ENCODE measurements at places on chromosomes 7 and 10. TPM values are rescaled to one million over a fixed set of nuclear protein-coding genes. Genes with fewer than 3 reads are reported as not detected.
A peak's percentile ranks its signal among the peaks of the same experiment; 100 is the strongest.

DNA sequence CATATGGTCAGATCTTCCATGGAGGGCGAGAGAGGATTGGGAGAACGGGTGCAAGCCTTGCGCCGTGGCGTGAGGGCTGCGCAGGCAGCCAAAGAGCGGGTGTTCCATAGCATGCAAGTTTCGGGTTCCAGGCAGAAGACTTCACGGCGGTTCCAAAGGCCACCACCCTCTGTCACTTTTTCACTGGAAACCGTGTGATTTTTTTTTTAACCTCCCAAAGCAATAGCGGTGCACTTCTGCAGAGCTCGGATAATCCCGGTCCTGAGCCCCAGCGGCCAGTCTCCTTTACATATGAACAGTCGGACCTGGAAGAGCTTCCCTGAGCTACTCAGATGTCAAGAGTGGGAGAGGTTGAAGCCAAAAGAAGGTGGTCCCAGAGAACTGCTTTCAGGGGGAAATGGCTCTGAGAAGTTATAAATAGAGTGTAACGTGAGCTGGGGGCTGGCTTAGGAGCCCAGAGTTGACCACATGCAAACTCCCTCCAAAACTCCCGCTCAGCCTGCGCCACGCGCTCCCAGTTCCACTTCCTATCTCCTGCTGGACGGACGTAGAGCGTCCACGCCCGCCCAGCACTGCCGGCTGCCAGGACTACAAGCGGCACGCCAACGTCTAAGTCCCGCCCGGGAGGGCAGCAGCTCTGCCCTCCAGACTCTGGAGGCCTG lies at the start of gene MEOX2:
MEOX2 (minus strand) TSS at position 389 of the 662 bp plus-strand sequence; CDS start at position 108, 281 bp downstream.
- no peak for DNase-seq

TPK1 gene
- total RNA-seq, result 21.2 TPM

DNA sequence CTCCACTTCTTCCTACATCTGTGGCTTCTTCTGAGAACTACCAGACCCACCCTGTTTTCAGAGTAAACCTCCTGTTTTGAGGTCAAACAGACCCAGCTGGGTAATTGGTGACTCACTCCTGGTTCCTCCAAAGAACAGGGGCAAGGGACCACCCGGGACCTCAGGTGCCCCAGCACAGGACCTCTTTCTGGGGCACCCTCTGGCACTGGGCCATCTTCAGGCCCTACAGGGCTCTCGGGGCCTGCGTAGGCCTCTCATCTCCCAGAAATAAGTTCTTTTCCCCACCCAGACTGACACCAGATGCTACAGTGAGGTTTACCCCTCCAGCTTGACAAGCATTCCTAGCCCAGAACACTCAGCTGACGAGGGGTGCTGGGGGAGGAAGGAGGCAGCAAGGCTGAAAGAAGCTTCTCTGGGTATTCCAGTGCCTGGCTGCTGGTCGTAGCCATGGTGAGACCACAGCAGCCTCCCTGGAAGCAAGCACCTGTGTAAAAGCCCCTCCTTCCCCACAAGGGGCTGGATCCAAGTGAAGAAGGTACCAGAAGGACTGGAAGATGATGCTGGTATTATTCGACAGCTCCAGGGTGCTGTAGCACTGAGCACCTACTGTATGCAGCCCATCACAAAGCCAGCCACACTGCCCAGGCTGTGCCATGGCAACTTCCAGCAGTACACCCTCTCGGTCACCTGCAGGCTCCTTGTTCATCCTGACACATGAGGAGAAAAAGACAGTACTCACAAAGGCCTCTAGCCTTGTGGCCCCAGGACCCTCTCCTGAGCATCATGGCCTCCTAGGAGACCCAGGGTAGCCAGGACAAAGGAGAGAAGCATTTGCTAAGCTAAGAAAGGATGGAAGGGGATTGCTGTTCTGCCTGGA lies 47.4 kb downstream of the ALOX5 start:
- no peak for DNase-seq

SLC4A2 gene
- 89.1 TPM for total RNA-seq

DNA sequence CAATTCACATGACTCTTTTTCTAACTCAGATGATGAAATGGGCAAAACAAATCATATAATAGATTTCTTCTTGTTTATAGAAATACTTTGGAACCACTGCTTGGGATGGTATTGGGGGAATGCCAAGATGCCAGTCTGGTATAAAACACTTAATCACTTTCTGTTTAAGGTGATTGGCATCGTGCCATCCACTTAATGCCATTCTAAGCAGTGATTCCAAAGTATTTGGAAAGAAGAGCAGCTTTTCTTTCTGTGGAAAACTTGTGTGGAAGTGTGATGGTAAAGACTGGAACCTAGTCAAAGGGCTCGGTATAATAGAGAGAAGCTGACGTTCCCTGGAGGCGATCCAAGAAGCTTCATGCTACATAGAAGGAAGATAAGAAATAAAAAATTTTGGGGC lies 120.6 kb downstream of the TMEM26 start:
- no peak for DNase-seq

- no peak for DNase-seq
Observed at GRCh38 chr10:12511651-12512050, 162.3 kb downstream of the CAMK1D start.

DNA sequence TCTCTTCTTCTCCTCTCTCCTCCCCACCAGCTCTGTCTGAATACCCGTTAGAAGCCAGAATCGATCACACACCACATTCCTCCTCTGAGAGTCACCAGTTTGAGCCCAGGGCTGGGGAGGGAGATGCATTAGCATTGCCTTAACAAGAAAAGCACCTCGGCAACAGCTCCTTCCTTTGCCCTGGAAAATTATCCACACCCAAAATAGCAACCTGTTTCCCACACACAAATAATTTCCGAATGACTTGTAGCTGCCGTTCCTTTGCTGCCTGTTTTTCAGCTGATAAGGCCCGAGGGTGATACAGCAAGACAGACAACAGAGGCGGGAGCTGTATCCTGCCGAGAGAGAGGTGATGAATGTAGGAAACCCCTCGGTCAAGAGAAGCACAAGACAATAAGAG lies 91.3 kb downstream of the CPXM2 start:
- peak; percentile 6 for DNase-seq

CCDC146 gene
- 11.8 TPM for total RNA-seq

- no peak for DNase-seq
Observed at GRCh38 chr10:82313401-82313800, 438.4 kb downstream of the NRG3 start.

DNA sequence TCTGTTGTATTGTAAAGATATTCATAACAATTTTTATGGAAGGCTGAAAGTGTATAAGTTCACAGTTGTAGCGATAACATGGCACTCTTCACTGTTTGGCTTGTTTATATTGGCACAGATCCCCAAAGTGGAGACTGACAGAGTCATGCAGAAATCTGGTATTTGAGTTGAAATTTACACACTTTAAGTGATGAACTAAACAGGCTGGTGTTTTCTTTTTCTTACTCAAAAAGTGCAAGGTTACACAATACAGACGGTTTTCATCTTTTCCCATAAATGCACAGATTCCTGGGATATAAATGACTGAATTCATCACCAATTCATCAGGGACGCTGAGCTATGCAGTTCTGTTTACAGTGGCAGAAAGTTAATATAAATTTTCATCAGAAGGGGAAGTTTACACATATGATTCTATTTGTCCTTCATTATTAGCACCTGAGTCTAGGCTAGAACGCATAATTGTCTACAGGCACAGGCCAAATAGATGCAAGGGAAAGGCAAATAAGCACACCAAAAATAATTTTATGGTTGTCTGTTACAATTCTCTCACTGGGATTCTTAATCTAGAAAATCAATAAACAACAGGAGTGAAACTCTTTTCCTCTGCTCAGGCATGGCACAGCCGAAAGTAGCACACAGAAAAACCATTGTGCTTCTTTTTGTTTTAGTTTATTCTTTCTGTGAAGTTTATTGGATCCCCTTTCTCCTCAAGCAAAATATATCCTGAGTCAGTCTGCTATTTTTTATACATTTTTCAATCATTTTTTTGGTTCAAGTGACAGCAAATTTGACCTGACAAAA lies 88.0 kb downstream of the FOXP2 start:
- DNase-seq, result no peak

- no peak for DNase-seq
Observed at GRCh38 chr7:67900456-67900855, 903.8 kb downstream of the TYW1 start.

DNA sequence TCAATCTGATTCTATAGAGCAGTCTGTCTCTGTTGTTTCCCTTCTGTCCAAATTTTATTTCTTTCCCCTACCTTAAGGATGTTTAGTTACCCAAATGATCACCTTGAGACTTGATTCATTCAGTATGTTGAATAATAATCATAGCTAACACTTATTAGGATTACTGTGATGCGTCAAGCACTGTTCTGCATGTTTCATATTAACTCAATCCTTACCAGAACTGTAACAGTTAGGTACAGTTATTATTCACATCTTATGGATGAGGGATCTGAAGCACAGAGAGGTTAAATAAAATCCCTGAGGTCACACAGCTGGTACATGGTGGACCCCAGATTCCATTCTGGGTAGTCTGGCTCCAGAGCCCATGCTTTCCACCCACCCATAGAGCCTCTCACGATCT lies 97.9 kb upstream of the SAMD8 start:
- no peak for DNase-seq

UTF1 gene
- not detected for total RNA-seq

GRCh38 chr7:43114458-43114780 lies 2.0 kb downstream of the HECW1 start:
- no peak for DNase-seq

DNA sequence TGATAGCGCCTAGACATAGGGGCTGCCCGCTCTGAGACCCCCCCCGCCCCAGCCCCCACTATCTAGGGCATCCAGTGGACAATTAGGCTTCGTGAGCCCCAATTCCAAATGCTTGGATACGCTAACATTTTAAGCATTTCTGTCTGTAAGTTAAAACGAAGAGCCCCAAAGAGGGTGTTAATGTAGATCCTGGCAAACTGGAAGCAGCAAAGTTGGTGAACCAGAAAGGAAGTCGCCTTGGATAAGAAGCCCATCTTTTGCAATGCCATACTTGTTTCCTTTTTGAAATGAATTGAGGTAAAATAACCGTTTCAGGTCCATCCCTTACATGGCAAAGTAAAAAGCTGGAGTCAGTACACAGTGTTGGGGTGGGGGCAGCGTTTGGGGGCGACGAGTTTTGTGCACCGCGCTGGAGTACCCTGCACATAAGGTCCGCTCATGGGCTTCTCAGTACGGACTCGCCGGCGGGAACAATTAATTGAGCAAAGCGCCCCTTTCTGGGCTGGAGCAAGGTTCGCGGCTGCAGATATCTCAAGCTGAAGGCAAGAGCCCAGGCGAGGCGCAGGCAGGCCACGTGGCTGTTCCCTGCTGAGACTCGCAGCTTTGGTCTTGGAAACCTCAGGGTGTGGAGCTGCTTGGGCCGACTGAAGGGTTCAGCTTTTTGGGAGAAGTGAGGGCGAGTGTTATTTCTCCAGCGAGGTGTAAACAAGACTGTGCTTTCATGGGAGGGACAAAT lies 1.4 kb upstream of the TWIST1 start:
- DNase-seq, result no peak

CYP3A7 gene
- not detected for total RNA-seq

- no peak for DNase-seq
Observed at GRCh38 chr7:95660023-95660434, 63.7 kb upstream of the PDK4 start.

CLDN3 gene
- total RNA-seq, result not detected

ZNRF2 gene
- total RNA-seq, result 29.4 TPM

GRCh38 chr7:150739033-150739432 lies 1.8 kb downstream of the GIMAP5 start:
- no peak for DNase-seq

ARMH3 gene
- total RNA-seq, result 21.1 TPM

GRCh38 chr10:74640134-74640921 lies 186.1 kb upstream of the KAT6B start:
- no peak for DNase-seq

APBB1IP gene
- 9.2 TPM for total RNA-seq

ITGA8 gene
- 1,173 TPM for total RNA-seq

DNA sequence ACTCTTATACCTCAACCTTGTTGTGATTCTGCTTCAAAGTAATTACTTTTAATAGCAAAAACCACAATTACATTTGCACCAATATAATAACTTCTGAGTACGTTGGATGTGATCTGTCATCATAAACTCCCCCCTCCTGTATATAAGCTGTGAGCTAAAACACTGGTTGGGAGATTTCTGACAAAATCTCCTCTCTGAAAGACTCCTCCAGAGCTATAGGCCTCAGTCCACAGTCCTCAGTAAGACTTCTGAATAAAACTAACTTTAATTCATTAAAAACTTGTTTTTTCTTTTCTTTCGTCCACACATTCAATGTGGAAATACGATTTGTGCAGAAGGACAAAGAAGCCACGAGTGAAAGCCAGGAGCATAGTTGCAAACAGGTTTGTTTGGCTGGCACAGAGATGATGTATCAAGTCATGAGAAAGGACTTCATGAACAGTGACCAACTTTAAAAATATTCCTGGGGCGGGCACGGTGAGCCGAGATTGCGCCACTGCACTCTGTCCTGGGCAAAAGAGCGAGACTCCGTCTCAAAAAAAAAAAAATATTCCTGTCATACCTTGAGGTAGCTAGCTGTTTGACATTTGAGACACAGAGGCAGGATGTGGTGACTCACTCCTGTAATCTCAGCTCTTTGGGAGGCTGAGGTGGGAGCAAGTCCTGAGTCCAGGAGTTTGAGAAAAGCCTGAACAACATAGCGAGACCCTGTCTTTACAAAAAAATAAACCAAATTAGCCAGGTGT lies 91.1 kb upstream of the ARHGAP21 start:
- DNase-seq, result no peak

PTF1A gene
- total RNA-seq, result not detected

SPDYE8 gene
- total RNA-seq, result not detected

ASB4 gene
- total RNA-seq, result not detected

CFAP70 gene
- 3.4 TPM for total RNA-seq

PNLIPRP1 gene
- not detected for total RNA-seq

- no peak for DNase-seq
Observed at GRCh38 chr10:124032971-124033886, 60.2 kb downstream of the CHST15 start.

TRPV6 gene
- not detected for total RNA-seq

GRCh38 chr10:88097092-88097516 lies 233.7 kb downstream of the PTEN start:
- DNase-seq, result no peak
